ENCODE measurements at places on chromosomes 3 and 15.
A peak's percentile ranks its signal among the peaks of the same experiment; 100 is the strongest.

DNA sequence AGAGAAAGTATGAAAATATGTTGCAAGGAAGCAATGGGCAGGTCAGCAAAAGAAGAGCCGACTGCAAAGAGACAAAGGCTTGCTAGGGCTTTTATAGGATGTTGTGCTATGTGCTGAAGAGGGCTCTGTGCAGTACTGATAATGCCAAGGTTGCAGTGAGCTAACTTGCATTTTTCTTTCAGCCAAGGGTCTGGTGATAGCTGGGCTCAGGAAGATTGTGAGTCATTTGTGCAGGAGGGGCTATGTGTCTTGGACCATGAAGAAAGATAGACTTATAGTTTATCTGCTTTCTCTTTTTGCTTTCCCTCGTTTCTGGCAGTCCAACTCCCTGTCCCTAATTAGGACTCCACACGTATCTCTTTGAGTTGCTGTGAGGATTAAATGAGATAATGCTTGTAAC is 64.5 kb upstream of the LRIG1 start:
- no peak for DNase-seq

GRCh38 chr3:52696830-52697631 is 8.6 kb downstream of the GLT8D1 start:
- no peak for DNase-seq

DNA sequence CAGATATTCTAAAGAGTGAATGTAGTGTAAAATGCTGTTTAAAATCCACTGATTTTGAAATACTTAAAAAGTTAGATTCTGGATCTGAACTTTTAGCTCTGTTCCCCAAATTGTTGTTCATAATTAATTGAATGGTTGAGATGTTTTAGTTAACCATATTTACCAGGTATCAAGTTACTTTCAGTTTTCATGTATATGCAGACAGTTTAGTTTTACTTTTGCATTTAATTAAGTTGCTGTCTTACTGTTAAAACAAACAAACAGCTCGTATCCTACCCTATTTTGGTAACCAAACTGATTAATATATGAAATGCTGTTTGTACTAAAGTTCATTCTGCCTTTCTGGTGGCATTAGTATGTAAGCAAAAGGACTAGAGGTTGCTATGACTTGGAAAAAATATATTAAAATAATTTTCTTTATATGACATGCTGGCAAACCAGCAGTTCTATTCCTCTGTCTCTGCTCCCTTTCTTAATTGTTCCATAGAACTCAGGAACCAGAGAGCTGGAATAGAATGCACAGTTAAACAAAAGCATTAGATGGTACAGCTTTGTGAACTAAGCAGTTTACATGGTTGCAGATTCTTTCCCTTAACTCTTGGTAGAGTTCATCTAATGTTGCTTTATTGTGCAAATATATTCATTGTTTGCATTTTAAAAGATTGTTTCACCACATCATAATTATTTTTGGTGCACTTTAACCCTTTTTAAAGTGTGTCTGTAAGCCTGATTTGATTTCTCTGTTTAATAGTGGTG is 39.5 kb upstream of the SCAANT1 start:
- no peak for DNase-seq

GRCh38 chr3:189728915-189729314 is 97.7 kb downstream of the TP63 start:
- no peak for DNase-seq

GRCh38 chr3:53180305-53181023 is 19.5 kb downstream of the PRKCD start:
- DNase-seq: peak; percentile 43

GRCh38 chr15:71532994-71533393 is 277.4 kb upstream of the NR2E3 start:
- DNase-seq: no peak

- DNase-seq: no peak
These were observed 8.8 kb downstream of the ADPRH start for GRCh38 chr3:119588112-119588511.

DNA sequence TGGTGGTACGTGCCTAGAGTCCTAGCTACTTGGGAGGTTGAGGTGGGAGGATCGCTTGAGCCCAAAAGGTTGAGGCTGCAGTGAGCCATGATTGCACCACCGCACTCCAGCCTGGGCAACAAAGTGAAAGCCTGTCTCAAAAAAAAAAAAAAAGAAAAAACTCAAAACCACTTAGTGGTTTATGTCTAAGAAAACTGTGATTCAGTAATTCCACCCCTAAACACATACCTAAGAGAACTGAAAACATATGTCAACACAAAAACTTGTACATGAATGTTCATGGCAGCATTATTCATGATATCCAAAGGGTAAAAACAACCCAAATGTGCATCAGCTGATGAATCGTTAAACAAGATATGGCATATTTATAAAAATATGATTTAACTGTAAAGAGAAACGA is 14.3 kb downstream of the SPG21 start:
- no peak for DNase-seq

GRCh38 chr15:60633426-60633968 is 154.6 kb upstream of the ICE2 start:
- DNase-seq: no peak

DNA sequence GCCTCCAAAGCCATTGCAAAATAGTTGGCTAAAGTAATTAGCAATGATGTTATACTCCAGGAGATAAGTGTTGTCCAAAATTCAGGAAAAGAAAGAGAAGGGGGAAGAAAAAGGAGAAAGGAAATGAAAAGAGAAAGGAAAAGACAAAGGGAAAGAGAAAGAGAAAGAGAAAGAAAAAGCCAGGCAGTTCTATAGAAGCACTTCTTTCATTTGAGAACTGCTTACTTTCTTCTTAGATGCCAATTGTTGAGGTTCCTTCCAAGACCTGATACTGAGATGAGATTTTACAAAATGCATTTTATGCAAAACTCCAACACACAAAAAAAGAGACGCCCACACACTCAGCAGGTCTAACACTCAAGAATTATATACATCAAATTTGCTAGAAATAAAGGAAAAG is 298.4 kb downstream of the KCNH8 start:
- no peak for DNase-seq

DNA sequence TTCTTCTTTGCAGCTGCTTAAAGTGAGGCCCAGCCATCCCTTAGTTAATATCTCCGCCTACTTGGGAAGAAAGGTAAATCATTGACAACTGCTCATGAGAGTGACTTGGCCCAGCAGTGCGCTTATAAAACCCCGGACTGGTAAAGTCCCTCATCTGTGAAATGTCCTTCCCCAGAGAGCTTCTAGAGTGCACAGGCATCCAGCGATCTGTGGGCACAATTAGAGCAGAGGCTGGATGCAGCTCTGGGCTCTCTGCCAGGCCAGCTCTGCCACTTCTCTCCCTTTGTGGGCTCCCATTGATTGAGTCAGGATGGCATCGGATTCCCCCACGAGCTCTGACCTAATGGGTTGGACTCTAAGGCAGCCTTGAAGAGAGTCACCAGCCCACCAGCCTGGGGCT is 219.0 kb upstream of the LINGO1 start:
- DNase-seq: no peak

- DNase-seq: peak; percentile 0
These were observed 406.2 kb upstream of the RARB start for GRCh38 chr3:25021816-25022215.

GRCh38 chr15:88894819-88895767 is at the start of gene HAPLN3:
Gene HAPLN3 (minus strand): TSS chr15:88895544. CDS start chr15:88887298, 8,246 bp downstream.
- peak; percentile 50 for DNase-seq

DNA sequence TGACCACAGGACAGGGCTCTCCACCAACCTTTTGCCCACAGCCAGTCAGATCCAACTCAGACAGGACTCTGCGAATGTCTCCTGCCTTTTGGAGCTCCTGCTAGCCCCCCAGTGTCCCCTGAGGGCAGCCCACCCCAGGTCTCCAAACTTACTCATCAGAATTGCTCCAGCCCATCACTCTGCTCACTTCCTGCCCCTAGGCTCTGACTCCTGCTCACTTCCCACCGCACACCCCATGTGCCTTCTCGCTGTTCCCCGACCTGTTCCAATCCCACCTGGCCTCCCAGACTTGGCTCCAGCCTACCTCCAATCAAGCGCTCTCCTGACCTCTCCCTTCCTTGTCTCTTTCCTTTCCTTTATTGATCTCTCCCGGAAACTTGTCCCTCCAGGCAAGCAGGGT is 5.9 kb upstream of the STRA6 start:
- no peak for DNase-seq

GRCh38 chr15:80747317-80748053 is 31.7 kb upstream of the CEMIP start:
- DNase-seq: no peak

- peak; percentile 78 for DNase-seq
These were observed 519 bp downstream of the ABHD6 start for GRCh38 chr3:58237941-58238681.

- DNase-seq: peak; percentile 22
These were observed 1.1 kb upstream of the PLD1 start for GRCh38 chr3:171811295-171811912.

DNA sequence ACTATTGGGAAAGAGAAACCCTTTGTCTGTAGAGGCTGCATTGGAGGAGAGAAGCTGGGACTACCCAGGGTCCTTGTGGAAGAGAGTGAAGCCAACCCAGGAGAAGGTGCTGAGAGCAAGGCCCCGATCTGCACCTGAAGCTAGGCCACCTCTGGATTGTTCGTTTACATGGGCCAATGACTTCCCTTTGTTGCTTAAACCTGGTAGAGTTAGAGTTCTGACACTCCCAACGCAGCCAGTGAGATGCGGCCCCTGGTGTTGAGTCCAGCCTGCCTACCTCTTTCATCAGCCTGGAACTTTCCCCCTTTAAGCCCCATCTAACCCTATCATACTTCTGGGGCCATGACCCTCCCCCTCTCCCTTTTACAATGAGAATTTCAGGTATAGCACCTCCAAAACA is 30.8 kb downstream of the CCDC13 start:
- no peak for DNase-seq

GRCh38 chr15:89083246-89083645 is 5.0 kb upstream of the ABHD2 start:
- no peak for DNase-seq
